ENCODE measurements at places on chromosomes 1 and 21.

- DNase-seq: no peak
Observed at GRCh38 chr1:61149010-61149860, 66.9 kb downstream of the NFIA start.

- DNase-seq: no peak
Observed at GRCh38 chr1:28067523-28068090, 20.8 kb downstream of the EYA3 start.

DNA sequence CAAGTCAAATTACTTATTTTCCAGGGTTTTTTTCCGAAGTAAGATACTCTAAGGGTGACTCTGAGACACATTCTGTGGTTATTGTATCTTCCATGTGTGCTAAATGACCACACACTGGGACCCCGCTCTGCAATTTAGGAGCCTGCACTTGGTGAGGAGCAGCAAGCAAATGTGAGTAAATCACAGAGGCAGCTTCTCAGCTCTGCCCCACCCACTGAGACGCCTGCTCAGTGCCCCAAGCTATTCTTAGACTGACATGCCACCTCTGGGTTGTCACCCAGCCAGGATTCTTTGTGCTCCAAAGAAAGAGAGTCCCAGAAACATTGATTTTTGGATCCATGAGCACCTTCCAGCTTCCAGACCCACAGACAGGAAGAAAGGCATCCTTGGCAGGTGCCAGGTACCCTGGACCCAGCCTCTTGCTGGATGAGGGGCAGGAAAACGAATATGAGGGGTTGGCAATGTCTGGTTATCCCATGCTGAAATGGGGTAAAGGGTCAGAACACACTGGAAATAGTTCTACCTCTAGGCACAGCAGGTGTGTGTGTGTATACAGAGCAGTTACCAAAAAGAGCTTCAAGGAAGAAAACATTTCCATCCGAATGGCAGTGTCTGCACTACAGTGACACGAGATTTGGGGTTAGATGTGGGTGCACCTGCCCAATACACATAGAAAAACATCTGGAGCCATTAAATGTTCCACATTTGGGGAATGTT, 41.2 kb downstream of the TNR start:
- DNase-seq: no peak

- no peak for DNase-seq
Observed at GRCh38 chr1:84988588-84988987, 8.3 kb downstream of the MCOLN2 start.

- DNase-seq: no peak
Observed at GRCh38 chr21:18245464-18245967, 883 bp downstream of the CHODL start.

DNA sequence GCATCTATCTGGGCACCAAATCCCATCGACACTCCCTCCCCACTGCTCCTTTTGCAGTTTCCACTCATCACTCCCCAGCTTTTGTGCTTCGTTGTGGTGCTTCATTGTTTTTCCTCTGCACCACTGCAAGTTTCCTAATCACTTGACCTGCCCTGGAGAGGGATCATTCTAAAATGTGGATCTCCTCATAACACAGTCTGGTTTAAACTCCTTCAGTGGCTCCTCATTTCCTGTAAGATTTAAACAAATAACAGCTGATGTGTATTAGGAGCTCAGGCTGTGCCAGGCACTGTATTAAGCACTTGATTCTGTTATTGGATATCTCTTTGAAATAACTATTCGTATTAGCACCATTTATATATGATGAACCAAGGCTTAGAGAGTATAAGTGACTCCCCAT, 51.3 kb downstream of the MAP10 start:
- DNase-seq: no peak

- DNase-seq: no peak
Observed at GRCh38 chr1:85203573-85204171, 2.9 kb upstream of the SYDE2 start.

DNA sequence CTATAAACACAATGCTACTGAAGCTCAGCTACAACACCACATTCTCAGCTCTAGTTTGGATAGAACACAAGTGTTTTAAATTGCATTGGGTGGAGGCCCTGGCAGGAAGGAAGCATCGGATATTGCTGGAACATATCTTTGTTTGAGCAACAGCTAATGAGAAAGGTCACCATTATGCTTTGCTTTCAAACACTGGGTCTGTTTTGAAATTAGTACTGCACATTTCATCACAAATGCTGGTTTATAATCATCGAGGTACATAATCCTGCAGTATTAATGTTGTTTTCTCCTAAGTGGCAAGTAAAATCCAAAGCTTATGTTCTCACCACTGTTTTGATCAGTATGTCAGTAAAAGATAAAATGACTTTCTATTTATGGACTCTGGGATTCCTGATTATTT, 61.5 kb upstream of the ARHGAP29 start:
- DNase-seq: no peak

DNA sequence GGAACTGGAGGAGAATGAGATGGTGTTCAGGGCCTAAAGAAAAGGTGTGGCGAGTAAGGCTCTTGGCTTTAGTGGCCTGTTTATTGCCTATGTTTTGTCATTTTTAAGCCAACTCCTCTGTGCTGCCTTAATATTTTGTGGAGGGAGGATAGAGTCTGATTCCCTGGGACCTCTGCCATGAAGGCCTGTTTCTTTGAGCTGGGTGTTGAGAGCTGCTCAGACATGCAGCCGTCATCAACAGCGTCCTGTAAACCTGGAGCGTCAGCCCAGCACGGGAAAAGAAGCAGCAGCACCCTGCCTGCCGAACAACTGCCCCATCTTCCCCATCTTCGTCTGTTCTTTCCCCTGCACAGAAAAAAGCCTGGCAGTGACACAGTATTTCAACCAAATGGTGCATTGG, 27.1 kb upstream of the SNX27 start:
- DNase-seq: no peak

DNA sequence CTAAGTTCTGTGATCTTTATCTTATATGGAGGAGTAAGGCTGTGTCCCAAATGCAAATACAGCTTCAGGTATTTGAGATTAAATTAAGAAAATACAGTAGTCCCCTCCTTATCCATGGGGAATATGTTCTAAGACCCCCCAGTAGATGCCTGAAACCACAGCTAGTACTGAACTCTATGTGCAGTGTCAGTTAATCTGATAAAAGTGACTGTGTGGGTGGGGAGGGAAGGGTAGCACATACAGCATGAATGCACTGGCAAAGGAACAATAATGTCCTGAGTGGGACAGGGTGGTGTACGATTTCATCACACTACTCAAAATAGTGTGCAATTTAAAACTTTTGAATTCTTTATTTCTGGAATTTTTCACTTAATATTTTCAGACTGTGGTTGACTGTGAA, 83.1 kb downstream of the HS2ST1 start:
- DNase-seq: no peak

- no peak for DNase-seq
Observed at GRCh38 chr1:46131093-46131492, 1.3 kb downstream of the PIK3R3 start.

- DNase-seq: no peak
Observed at GRCh38 chr1:33072707-33073106, 8.2 kb upstream of the AZIN2 start.

DNA sequence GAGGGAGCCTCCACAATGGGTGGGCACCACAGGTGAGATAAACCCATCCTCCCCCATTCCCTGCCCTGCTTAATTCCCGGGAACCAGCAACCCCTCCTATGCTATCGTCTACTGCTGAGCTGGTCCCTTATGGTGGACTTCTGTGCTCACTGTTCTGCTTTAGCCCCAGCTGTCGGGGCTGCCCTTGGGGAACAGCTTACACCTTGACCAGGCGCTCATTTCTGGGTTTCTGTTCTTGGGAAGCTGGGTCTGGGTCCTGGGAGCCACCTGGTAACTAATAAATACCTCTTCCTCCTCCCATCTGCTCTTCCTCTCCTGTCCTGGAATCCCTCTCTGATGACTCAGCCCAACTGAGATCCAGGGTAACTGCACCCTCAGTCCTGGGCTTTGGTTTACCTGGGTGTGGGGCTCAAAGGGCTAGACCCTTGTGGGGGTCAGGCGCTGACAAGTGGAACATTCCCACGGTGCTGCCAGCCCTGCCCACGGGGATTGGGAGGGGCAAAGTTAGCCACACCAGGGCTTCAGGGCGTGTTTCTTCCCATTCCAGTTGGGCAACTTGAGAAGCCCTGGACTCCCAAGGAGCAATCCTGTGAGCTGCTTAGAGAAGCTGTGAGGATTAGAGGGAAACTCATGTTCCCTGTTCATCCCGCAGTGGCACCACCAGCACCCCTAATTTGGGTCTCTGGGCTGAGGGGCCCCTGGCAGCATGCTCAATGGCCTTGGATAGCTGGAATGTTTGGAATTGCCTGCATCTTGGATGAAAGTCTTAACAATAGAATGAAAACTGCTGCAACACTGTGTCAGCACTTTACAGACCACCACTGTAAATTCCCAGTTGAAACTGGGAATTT, 1.6 kb downstream of the PCAT6 start:
- no peak for DNase-seq

GRCh38 chr1:179598631-179599030, 7.0 kb downstream of the TDRD5 start:
- no peak for DNase-seq

DNA sequence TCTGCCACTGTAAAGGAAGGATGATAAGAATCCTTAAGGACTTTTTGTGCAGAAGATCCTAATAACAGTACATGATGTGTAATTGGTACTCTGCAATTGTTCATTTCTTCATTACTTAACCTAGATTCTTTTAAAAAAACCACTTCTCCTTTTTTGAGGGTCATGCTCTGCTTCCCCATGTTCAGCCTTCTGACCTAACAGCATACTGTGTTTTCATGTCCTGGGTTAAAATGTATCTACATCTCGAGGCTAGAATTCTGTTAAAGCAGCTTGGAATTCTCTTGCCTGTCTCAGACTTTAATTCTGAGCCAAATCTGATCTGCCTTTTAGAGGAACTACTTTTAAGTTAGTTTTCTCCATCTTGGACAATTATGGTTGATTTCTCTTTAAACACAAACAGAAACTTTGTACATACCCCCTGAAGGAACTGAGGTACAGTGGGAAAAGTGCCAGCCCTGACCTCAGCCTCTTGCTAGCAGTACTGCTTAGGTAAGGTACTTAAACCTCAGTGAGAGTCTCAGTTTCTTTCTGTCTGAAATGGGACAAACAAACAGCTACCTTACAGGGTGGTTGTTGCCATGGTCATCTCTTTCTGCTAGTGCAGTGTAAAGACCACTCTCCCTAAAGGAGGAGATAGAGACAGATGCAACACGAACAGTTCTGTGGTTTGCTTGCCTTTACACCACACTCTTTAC, 103.2 kb upstream of the DYNLT5 start:
- DNase-seq: no peak

DNA sequence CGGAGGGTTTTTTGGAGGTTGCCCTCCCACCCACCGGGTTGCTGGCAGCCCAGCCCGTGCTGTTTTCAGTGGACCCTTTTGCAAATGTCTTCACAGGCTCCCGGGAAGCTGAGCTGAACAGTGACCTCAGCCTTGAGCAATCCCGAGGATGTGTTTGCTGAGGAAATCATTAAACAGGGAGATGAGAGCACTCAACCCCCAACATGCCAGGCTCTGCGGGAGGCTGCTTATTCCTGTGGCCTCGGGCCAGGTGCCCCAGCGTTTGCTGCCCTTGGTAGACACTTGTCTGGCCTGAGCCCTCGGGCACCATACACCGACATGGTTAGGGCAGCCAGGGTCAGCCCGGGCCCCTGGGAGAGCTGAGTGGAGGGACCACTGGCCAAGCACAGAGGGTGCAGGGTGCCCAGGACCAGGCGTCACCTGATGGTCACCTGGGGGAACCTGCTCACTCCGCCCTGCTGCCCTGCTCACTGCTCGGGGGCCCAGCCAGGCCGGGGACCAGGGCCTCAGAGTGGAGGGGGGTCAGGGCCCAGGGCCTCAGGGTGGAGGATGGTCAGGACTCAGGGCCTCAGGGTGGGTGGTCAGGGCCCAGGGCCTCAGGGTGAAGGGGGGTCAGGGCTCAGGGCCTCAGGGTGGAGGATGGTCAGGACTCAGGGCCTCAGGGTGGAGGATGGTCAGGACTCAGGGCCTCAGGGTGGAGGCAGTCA, 42.5 kb upstream of the POFUT2 start:
- peak; percentile 87 for DNase-seq

DNA sequence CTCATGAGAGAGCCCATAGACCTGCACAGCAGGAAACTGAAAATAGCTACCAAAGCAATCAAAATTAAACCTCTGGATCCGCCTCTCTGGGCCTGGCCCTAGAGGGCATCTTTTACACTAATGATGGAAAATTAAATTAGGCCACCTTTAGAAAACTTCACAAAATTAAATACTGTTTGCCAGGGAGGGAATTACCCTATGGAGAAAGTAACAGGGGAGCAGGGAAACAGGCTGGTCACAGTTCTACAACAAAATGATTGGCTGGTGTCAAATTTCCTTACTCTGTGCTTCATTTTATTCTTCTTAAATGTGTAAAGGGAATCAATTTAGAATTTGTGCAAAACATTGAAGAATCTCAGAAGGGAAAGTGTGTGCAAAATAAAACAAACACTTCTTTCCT, 62.4 kb downstream of the SPATA46 start:
- DNase-seq: no peak

GRCh38 chr1:162218975-162219374, 149.5 kb downstream of the NOS1AP start:
- no peak for DNase-seq

GRCh38 chr1:214328770-214329469, 48.0 kb downstream of the SMYD2 start:
- DNase-seq: peak; percentile 79

GRCh38 chr1:155698382-155699038, 9.6 kb downstream of the DAP3 start:
- no peak for DNase-seq

DNA sequence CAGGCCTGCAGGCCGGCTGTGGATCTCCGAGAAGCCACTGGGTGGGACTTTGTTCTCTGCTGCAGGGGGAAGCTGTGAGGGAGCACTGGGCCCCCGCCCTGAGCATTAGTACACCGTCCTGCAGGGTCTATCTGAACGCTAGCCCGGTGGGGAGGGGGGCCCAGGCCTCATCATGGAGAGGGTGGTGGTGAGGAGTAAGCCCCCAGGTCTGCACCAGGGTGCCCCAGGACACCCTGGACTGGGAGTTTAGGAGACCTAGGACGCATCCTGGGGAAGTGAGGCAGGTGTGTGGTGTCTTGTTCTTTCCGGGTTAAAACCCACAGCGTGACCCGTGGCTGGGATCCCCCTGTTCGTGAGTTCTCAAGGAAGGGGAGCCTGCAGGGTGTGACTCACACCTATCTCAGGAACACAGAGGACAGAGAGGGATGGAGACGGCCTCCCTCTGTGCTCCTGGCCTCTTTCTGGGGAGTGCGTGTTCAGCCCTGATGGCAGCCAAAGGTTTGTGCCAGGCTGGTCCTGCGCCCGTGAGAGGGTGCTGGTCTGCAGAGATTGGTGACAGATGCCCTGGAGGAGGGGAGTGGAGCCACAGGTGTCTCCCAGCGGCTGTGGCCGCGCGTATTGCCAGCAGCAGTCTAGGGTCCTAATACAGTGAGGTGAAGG, 44.8 kb downstream of the AGPAT3 start:
- no peak for DNase-seq

- peak; percentile 36 for DNase-seq
Observed at GRCh38 chr1:192904438-192904895, 95.6 kb downstream of the RGS2 start.

- DNase-seq: no peak
Observed at GRCh38 chr1:67787746-67788145, 45.5 kb downstream of the GNG12 start.

All from HTR-8/SVneo (cell line).